ENCODE measurements at places on chromosomes 12 and 14.

GRCh38 chr14:76767681-76768656, 6.7 kb downstream of the VASH1 start:
- DNase-seq = no peak

- DNase-seq = no peak
Measured at GRCh38 chr14:105333020-105333490, 18.5 kb downstream of the PACS2 start.

- DNase-seq = no peak
Measured at GRCh38 chr14:102451064-102451352, 58.6 kb downstream of the ANKRD9 start.

- DNase-seq = no peak
Measured at GRCh38 chr14:59354666-59355065, 110.5 kb downstream of the GPR135 start.

- DNase-seq = no peak
Measured at GRCh38 chr14:79453276-79453675, 758.0 kb downstream of the DIO2 start.

GRCh38 chr14:62734831-62735230, 310.4 kb downstream of the KCNH5 start:
- DNase-seq = no peak

DNA sequence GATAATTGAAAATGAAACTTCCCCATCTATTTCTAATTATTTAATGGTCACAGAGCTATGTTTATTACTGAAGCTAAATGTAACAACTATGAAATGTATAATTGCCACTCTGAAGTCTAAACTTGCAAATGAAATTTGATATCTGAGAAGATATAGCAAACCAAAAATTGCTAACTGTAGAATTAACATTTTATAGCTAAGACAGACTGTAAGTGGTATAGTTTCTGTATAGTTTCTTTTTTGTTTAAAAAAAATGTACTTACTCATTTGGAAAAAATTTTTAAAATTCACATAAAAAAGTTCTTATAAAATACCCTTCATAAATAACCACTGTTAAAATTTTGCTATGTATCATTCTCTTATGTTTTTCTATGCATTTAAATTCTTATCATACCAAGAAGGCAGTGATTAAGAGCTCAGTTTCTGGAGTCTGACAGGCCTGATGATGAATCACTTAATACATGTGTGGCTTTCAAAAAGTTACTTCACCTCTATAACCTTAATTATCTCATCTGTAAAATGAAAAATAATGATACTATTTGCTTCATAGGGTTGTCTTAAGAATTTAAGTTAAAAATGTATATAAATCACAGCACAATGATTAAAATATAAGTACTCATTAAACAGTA, 214.7 kb upstream of the GARIN2 start:
- no peak for DNase-seq

DNA sequence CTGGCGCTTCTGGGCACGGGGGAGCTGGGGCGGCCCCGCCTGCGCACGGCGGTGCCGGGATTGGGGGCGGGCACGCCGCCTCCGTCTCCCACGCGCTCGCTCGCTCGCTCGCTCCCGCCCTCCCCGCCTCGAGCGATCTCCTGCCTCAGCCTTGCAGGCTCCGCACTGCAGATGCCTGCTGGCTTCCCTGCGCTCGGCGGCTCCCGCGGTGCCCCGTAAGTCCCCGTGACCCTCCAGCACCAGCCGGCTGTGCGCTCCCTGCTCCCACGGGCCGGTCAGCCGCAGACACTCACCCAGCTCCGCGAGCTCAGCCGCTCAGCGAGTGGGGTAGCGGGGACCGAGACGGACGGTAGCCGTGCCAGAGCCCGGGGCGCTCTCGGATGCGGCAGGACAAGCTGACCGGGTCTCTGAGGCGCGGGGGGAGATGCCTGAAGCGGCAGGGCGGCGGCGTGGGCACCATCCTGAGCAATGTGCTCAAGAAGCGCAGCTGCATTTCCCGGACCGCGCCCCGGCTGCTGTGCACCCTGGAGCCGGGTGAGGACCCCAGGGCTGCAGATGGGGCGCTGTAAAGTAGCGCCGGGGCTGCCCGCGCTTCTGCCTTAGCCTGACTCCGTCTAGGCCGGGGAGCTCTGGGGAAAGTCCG, at the start of gene TBC1D30:
Gene TBC1D30, plus strand, starts transcription at position 148 of the 643 bp plus-strand sequence. Its CDS starts 233 bp downstream, at position 381.
- DNase-seq = no peak
